Astrocyte of the hippocampus (primary cell): ENCODE measurements at places on chromosomes 5 and 9.

DNA sequence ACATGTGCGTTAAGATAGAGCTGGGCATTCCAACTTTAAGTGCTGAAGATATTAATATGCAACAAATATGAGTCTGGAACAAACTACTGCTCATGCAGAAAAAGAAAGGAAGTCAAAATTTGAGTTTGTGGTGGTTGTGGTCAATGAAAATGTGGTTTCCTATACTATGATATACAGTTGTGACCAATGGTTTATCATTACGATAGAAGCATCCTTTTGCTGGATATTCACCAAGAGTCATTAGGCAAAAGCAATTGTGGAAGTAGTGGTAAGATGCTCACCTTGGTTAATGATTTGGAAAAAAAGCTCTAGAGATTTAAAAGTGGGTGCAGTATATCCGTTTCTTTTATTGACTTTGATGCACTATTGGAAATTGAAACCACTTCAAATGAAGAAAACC lies 1007.0 kb downstream of the NR2F1-AS1 start:
- DNase-seq = no peak

- DNase-seq = no peak
Measured at GRCh38 chr9:136484153-136485048, 1.6 kb upstream of the SEC16A start.

GRCh38 chr5:10317825-10318682 lies 10.4 kb upstream of the CMBL start:
- no peak for DNase-seq

DNA sequence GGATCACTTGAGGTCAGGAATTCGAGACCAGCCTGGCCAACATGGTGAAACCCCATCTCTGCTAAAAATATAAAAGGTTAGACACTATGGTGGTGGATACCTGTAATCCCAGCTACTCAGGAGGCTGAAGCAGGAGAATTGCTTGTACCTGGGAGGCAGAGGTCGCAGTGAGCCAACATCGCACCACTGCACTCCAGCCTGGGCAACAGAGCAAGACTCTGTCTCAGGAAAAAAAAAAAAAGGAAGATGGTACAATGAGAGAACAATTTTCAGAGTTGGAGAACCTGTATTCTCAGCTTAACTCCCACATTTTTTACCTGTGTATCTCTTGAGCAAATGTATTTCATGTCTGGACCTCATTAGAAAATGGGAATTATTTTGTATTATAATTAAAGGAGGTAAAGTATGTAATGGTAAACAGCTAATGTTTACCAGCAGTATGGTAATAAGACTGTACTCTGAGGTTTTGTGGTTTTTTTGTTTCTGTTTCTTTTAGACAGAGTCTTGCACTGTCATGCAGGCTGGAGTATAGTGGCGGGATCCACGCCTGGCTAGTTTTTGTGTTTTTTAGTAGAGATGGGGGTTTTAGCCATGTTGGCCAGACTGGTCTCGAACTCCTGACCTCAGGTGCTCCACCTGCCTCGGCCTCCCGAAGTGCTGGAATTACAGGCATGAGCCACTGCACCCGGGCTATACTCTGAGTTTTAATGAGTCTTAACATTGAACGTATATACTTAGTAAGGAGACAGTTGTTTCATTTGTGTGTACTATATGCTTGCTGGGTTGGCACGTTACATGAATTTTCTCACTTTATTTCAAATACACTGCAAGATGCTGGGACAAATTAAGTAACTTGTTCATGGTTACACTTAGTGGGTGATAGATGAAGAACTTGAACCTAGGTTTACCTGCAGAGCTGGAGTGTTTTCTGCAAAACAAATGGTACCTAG lies 16.2 kb downstream of the UHRF2 start:
- peak; percentile 29 for DNase-seq
